CD4-positive, alpha-beta T cell treated with Interleukin-6 at 100 ng/mL for 8 hours (primary cell): ENCODE measurements at places on chromosomes 7 and 10.

GRCh38 chr10:114811862-114812261 is 9.7 kb upstream of the FHIP2A start:
- no peak for DNase-seq

- peak; percentile 21 for DNase-seq
Observed at GRCh38 chr10:1420661-1421362, 316.5 kb downstream of the ADARB2 start.

DNA sequence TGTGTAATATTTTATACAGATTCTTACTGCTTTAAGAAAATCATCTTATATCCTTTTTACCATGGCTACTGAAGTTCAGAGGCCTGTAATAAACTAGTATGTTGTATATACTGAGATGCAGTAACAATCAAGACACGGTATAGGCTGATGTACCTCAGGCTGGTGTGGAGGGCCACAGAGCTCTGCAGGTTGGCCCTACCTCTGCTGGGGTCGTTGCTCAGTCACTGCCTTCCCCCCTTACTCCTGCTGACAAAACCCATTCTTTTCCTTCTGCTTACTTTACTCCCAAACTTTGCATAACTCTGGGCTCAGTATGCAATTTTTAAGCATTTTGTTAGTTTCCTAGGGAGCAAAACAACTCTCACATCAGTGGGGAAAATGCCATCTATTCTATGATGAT is 200.1 kb upstream of the FOXP2 start:
- DNase-seq: no peak

GRCh38 chr7:77276120-77276519 is 76.5 kb upstream of the FGL2 start:
- DNase-seq: no peak

DNA sequence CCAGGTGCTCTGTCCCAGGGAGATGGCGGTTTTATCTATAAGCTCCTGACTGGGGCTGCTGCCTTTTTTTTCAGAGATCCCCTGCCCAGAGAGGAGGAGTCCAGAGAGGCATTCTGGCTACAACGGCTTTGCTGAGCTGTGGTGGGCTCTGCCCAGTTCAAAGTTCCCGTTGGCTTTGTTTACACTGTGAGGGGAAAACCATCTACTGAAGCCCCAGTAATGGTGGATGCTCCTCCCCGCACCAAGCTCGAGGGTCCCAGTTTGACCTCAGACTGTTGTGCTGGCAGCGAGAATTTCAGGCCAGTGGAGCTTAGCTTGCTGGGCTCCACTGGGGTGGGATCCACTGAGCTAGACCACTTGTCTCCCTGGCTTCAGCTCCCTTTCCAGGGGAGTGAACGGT is 16.4 kb upstream of the SLC26A5 start:
- no peak for DNase-seq
